ENCODE measurements at places on chromosomes 12 and 14.

DNA sequence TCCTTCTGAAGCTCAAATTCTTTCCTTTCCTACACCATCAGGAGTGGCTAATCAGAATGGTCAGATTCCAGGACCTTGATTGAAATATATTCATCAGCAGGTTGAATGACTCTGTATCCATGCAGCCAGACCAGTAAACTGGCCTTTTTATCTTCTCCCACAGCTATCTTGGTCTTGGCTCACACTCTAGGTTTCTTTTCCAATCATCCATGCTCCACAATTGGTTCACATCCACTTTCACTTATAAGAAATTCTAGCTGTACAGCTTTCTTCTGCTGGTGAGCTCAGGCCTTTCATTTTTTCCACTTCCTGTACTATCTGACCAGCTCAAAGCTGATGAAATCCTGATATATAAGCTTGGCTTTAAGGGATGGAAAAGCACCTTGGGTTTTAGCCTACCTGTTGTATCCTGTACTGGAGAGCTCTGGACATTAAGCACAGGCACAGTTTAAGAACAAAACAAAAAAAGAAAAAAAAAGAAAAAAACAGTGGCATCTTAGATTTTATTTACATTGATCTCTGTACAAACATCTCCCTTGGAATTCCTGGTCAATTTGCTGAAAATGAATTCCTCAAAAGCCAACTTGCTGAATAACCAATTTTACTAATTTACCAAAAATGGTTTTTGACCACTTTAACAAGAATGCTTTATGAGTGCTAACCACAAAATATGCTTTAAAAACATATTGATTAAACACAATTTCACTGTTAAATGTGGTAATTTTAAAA is 91.6 kb upstream of the PAWR start:
- no peak for DNase-seq

DNA sequence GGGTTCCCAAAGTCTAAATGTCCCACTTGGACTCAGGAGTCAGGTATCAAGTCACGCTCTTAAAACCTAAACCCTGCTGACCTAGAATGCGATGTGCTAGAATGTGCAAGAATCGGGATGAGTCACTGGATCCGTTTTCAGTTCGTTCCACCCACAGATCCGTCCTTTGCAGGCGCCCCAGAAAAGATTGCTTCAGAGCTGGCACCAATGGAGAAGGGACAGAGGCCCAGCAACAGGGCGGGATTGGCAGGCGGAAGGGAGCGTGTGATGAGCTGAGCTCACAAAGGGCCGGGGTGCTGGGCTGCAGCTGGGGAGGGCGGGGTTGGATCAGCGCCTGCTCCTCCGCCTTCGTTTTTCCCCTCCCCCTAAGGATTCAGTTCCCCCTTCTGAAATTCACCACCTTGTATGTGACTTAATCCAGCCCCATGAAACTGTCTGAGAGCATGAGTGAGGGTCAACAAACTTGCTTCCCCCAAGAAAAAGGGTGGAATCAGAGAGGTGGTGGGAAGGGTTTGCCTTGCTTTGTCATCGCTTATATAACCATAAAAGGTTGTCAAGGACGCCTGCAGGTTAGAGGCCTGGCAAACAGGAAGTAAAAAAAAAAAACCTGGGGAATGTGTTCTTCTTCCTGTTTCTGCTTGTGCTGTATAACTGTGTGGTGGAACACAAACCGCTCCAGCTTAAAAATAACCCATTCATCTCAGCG is 2.8 kb upstream of the UBC start:
- DNase-seq: peak; percentile 97

DNA sequence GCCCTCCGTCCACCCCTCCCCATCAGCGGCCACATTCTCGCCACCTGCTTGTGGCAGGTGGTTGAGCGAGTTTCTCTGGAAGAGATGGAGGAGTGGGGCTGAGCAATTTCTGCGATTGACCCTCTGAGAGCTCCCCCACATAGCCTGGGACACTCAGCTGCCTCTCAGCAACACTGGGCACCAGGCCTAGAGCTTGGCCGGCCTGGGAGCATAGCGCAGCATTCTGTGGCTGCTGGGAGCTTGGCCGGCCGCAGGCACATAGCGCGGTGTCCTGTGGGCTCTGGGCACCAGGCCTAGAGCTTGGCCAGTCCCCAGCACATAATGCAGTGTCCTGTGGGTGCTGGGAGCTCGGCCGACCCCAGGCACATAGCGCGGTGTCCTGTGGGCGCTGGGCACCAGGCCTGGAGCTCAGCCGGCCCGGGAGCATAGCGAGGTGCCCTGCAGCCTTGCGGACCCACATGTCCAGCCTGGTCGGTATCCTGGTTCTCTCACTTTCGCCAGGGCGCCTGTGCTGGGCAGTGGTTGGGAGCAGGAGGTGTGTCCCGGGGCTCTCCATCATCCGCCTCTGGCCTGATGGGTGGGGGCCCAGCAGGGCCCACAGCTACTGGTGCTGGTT is 43.8 kb downstream of the LRCOL1 start:
- no peak for DNase-seq

DNA sequence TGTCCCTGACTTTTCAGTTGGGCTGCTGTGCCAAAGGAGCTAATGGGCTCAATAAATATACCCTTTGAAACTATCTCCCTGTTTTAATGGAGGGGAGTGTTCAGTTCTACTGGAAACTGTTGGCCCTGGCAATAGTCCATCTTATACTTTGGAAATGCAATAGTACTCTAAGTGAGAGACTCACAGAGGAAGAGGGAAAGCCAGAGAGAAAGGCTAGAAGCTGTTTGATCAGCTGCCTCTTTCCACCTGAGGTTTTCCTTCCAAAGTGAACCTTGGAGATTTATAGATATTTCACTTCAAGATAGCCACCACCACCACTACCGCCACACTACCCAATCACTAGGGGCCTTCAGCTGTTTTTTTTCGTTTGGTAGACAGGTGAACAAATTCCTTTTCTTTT is 93.6 kb upstream of the CCDC91 start:
- no peak for DNase-seq

DNA sequence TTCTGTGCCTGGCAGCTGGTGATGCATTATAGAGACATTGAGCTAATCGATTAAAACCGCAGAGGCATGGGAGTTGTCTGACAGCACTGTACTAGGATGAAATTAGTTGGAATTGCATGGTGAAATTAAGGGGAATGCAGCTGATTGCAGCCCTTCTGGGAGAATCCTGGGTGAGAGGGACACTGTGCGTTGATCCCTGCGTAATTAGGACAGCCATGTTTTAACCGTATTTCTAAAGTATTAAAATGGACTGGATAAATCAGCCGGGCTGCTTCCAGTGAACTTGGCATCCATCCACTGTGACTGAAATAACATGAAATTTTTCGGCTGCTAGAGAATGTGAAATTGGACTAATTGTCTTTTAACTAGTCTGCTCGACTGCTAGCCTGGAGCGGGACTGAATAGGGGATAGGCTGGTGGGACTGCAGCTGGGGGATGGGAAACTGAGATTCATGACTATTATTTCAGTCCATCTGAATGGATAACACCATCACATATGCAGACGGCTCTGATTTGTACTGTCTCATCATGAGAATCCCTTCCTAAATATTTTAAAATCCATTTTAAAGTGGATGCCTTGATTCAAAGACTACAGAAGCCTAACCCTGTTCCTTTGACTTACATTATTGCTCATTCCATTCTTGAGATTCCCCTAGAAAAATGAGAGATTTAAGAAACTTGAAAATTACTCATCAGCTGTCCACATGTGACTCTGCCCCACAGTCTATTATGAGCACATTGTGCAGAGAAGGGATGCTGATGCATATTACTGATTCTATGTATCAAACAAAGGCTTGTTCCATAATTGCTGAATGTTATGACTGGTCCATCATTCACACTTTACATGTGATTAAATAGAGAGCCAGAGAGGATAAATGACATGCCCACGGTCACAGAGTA is 343.9 kb downstream of the NPAS3 start:
- no peak for DNase-seq

- DNase-seq: no peak
These were observed 270.0 kb upstream of the CAND1 start for GRCh38 chr12:66999141-66999540.

All from CD4-positive, alpha-beta T cell treated with Interferon gamma for 1 hour (primary cell).